AG09319 (cell line): ENCODE measurements at places on chromosomes 16 and 17.

- DNase-seq: no peak
Observed at GRCh38 chr17:66518677-66519076, 216.3 kb downstream of the PRKCA start.

DNA sequence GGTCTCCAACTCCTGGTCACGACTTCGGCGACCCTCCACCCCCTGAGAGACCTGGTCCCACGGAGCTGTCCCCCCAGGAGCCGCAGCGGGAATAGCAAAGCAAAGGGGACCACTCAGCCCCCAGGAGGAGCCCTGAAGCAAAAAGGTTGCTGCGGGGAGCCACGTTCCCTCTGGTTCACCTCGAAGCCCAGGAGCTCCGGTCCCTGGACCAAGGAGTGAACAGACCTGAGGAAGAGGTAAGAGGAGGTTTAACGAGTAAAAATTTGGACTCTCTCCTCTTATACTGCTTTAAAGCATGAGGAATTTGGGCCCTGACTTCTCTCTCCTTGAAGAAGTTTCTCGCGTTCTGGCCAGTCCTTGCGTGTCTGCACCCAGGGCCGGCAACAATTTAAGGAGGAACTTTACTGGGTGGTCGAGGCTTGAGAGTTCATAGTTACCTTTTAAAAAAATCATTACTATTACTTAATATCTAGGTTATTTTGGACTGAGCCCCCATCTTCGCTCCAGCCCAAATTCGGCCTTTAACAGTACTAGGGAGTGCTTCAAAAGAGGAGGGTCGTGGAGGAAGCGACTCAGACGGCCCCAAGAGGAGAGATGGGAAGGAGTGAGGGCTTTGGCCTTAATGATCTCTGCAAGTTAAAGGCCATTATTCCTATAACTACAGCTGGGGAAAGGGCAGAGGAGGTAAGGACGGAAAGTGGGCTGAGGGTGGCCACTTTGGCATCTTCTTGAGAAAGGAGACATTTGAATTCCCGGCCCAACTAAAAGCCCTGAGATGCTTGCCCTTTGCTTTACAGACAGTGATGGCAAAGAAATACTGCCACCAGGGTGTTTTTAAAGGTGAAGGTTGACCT is 16.9 kb upstream of the HOXB9 start:
- DNase-seq: no peak

DNA sequence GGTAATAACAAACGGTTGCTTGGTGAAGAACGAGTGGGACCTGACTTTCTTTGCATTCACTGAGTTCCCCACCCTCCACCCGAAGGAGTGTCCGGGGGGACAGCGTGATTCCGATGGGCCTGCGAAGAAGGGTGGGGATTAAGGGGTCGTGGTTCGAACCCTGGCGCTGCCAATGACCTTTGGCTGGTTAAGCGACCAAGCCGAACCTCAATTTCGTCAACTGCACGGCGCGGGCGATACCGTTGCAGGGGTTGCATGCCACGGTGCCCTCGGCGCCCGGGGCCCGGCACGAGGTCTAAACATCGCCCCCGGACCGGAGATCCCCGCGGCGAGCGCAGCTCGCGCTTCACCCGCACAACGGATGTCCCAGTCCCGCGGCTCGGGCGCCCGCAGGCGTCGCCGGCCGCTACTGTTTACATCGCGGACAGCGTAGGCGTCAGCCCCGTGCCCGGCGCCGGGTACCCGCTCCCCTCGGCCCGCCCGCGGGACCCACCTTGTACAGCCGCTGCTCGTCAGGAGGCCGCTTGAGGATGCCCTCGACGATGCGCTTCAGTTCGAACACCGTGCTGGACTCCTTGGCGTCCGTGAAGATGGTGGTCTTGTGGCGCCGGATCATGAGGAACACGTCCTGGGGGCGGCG is 460 bp downstream of the ELOB start:
- no peak for DNase-seq

DNA sequence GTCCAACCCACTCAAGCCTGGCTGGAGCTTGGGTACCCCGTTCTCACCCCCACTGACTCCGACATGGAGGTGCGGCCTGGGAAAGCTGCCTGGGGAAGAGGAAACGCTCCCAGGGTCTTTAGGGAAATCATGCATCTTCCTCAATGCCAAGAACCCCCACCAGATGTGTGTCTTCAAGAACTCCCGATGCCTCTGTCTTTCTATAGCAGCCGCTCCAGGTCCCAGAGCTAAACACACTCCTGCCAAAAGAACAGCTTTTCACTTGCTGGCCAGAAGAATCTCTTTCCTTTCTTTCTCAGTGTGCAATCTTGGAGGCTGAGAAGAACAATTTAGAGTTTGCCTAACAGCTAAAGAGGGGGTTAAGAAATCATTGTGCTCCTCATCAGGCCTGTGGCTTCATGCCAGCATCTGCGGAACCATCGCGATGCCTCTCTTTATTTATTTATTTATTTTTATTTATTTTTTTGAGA is 41.1 kb upstream of the MTSS2 start:
- no peak for DNase-seq

DNA sequence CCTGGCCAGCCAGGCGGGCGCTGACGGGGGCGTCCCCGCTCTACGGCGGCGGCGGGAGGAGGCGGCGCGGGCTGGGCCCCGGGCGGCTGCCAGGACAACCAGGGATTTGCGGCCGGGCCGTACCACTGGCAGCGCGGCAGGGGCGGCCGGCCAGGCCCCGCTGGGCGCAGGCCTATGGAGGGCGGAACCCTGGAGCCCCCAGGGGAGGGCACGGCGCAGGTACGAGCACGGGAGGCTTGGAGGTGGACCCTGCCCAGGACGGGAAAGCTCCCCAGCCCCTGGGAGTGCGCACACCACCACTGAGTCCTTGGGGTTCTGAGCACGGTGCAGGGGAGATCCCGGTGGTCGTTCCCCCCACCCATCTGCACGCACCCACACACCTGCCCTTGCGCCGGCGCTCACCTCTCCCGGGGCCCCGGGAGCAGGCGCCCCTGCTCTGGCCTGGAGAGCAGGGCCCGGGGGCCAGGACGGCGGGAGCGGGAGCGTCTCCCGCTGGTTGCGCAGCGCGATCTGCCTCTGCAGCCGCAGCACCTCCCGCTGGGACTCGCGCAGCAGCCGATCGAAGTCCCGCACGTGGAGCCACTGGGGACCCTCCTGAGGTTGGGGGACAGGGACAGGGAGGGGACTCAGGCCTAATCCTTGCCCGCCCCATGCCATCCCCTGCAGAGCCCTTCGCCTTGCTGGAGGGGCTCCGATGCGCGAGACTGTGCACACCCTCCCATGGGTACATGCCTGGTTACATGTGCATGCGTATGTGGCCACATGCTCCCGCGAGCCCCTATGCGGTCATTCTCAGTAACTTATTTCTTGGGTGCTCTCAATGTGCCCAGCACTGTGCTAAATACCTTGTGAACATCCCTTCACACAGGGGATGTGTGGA is 3.9 kb downstream of the TSPOAP1 start:
- DNase-seq: no peak

DNA sequence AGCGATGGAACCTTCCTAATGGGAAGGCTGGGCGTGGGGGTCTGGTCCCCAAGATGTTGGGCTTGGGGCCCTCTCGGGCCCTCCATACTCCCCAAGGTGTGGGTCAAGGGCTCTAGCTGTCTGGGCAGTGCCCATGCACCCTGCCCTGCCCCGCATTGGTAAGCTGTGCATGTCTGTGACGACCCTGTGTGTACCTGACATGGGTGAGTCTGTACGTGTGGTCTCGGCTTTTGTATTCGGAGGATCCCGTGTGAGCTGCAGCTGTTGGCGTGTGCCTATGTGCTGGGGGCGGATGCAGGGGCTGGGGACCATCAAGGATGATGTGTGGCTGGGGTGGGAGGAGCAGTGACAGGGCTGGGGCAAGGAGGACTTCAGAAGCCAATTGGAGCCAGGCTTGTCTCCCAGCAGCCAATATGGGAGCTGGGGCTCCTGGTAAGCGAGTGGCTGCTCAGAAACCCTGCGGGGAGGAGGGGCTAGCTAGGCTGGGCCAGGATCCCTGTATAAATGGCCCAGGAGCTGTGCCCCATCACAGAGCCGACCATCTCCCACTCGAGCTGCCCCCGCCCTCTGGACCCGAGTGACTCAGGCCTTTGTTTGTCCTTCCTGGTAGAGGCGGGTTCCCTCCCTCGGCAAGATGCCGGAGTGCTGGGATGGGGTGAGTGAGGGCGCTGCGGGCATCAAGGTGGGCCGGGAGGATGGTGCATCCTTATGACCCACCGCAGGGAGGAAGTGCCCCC is at the start of gene NDRG4:
TSS of gene NDRG4 (plus strand) at position 529 of the 737 bp plus-strand sequence. CDS start at position 635, 106 bp downstream.
- DNase-seq: peak; percentile 60

DNA sequence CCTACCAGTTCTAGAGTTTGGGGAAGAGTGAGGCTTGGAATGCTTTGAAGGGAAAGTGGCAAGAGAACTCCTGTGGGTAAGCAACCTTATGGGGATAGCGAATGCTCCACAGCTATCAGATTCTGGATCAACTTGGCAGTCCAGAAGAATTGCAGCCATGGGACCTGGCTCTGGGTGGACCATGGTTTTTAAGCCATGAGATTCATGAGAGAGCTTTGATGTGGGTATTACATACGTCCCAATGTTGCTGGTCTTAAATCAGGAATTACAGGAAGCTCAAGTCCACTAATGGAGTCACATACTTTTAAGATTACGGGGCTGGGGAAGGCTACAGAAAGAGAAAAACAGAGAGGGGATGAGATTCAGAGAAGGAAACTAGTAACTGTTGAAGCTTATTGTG is 142.5 kb upstream of the ELAC2 start:
- no peak for DNase-seq

- no peak for DNase-seq
Observed at GRCh38 chr17:46770818-46771560, 47.5 kb downstream of the WNT3 start.

DNA sequence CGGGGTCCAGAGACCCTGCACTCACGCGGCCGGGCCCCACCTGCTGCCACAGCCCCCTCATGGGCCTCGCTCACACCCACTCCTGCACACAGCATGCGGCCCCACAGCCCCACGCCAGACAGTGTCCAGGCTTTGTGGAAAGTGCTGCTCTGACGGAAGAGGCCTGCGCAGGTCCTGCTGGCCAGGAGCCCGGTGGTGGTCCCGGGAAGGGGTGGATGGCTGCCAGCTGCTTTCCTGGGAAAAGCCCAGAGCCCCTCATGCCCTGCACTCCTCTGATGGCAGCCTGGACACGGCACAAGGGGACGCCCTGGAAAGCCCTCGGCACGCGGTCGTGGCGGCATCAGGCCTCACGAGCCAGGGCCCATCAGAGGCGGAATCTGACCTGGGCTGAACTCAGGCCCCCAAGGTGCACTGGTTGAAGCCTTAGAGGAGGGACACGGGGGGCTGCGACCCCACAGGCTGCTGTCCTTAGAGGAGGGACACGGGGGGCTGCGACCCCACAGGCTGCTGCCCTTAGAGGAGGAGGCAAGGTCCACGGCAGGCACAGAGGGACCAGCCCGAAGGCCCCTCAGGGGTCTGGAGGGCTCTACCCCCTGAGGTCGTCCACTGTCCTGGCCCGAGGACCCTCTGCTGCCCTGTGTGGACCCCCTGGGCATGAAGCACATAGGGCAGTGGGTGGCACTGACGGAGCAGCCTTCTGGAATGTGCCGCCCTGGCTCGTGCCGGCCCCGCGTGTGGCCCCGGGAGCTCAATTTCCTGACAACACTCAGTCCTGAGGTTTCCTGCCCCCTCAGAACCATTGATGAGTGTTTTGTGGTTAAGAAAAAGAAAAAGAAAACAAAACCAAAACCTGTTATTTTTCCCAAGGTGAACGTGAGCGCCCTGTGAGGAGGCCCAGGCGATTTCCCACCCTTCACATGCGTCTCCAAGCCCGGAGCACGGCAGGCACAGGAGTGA is 22.1 kb downstream of the SOX8 start:
- no peak for DNase-seq

GRCh38 chr16:2515180-2515851 is 1.6 kb downstream of the ATP6V0C start:
- DNase-seq: no peak

DNA sequence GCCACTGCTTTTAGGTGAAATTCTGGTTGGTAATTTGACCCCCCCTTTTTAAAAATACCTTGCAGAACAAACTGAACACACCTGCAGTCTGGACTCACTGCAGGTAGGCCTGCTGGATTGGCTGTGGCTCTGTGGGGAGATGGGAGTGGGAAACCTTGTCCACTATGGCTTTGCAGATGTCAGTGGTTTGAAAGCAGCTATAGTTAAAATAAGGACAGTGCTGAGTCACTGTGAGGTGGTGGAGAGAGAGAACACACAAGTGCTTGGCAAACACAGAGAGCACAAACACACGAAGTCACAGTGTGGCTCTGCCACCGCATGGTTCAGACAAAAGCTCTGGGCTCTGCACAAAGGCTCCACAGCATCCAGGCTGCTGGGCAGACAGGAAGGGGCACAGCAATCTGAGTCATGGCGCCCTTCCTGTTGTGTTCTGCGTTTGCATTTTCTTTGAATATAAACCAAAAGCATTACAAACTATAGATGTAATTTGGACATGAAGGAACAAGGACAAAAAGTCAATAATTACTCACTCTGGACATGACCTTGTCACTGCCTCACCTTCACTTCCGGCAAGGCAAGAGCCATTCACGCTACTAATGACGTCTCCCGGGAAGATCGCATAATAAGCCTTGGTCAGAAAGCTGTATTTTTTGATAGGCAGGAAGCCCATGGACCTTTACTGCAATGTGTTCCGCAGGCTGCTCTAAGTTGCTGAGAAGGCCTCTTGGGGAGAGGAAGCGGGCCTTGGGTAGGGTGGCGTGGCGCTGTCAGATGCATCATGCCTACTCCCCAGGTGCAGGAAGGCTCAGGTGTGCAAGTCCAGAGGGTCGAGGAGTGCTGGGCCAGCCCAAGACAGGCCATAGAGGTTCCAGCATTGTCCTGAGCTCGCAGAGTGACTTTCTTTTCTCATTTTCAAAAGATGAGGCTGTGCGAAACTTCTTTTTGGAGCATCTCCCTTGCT is 60.1 kb upstream of the MED9 start:
- peak; percentile 34 for DNase-seq

GRCh38 chr17:41491476-41491875 is 1.8 kb upstream of the KRT36 start:
- no peak for DNase-seq

GRCh38 chr16:24525970-24526559 is 13.3 kb upstream of the RBBP6 start:
- peak; percentile 20 for DNase-seq

GRCh38 chr17:47714773-47715396 is 18.2 kb upstream of the TBX21 start:
- no peak for DNase-seq

GRCh38 chr16:2843526-2843925 is 13.4 kb downstream of the ZG16B start:
- no peak for DNase-seq

DNA sequence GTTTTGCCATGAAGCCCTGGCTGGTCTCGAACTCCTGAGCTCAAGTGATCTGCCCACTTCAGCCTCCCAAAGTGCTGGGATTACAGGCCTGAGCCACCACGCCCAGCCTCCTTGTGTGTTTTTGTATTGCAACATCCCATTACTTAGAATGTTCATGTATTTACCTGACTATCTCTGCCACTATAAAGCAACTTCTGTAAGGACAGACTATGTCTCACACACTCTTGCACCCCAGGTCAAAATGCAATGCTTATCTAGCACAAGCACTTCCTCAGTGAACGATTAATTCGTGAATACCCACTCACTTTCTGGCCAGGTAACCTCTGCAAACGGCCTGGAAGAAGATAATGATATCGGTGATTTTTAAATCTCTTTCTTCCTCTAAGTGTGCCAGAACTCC is 82.6 kb downstream of the NDEL1 start:
- no peak for DNase-seq
